ENCODE measurements at places on chromosomes 13 and 19. TPM values are rescaled to one million over a fixed set of nuclear protein-coding genes. Genes with fewer than 3 reads are reported as not detected.

DNA sequence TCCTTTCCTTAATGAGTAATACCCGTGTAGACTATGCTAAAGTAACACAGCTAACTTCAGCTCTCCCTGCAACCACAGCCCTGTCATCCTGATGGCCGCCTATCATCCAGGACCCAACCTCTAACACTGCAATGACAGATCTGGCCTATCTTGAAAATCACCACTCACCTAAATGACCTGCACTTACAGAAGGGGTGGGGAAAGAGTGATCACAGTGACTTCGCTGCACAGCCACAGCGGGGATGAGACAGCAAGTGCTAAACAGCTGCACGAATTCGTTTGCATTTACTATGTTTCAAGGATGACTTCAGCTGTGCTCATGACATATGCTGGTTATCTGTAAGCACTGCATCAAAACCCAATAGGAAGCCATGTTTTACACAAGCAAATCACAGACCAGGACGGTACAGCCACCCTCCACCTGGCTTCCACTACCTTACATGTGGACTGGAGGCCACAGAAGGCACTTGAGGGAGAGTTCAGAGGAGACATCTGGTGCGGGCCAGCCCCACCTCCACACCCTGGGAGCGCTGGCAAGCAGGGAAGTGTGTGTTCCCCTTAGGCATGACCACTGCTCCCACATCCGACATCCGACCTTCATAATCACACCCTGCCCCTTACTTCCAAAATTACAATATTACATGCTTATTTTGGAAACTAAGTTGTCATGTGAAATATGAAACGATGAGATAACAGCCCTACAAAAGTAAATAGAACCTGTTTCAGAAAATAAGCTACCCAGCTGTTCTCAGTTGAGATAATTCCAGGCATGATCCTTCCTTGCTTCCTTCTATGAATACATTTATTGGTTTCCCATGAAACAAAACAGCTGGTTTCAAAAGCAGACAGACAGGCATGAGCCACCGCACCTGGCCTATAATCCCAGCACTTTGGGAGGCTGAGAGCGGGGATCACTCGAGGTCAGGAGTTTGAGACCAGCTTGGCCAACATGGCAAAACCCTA, 95.7 kb downstream of the STK24 start:
- no peak overlapping the region for H3K4me3 ChIP-seq
- no peaks in the 10 kb centered on the region for H3K27me3 ChIP-seq
- peaks cover 15% of the 10 kb centered on the region for H3K36me3 ChIP-seq
- H3K4me1 ChIP-seq = peaks cover 26% of the 10 kb centered on the region

DNA sequence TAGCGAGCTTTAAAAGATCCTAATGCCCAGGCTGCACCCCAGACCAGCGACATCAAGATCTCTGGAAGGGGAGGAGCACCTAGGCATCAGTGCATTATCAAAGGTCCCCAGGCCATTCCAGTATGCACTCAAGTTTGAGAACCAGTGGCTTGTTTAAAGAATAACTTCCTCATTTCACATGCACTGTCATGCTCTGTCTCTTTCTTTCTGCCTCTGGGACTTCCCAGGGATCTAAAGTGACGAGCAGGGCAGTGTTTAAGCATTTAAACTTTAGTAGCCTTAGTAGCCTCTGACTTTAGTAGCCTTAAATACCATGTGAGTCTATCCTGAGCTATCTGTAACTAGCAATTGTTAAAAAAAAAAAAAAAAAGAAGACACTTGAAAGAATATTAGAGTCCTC, 8.9 kb upstream of the FARP1 start:
- DNase-seq = no peak
- H3K27me3 ChIP-seq = no peaks in the 10 kb centered on the region
- peak overlapping the region; percentile 16 for H3K4me3 ChIP-seq

UPF3A gene
- 81.2 TPM for total RNA-seq

DNA sequence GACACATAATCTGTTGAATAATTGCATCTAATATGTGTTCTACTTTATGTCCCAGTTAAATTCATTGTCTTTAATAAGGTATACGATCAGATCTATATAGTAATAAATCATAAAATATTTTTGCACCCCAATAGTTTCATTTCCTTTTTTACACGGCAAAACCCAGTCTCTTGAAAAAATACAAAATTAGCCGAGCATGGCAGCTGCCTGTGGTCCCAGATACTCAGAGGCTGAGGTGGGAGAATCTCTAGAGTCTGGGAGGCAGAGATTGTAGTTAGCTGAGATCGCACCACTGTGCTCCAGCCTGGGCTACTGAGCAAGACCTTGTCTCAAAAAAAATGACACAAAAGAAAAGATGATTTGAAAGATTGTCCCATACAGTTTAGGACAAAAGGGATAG, 52.3 kb upstream of the PARP4 start:
- H3K36me3 ChIP-seq = no peaks in the 10 kb centered on the region
- H3K4me1 ChIP-seq = no peaks in the 10 kb centered on the region
- no peak overlapping the region for H3K27ac ChIP-seq
- H3K4me3 ChIP-seq = no peak overlapping the region
- DNase-seq = no peak

DNA sequence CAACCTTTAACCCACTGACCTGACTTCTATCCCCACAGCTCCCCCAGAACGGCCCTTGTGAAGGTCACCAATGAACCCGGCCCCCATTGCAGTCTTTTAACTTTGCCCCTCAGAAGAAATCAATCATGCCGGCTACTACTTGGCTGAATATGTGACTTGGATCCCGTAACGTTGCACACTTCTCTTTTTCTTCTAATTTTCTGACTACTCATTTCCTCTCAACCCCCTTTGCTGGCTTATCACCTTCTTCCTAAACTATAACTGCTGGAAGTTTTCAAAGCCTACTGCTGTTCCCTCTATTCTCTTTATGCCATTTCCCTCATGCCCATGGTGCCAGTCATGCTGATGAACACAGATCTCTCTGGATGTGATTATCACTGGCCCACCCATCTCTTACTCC, 367.6 kb downstream of the DNAJC15 start:
- H3K4me1 ChIP-seq = no peaks in the 10 kb centered on the region
- H3K27ac ChIP-seq = no peak overlapping the region
- DNase-seq = no peak
- no peak overlapping the region for H3K4me3 ChIP-seq
- no peaks in the 10 kb centered on the region for H3K36me3 ChIP-seq

DNA sequence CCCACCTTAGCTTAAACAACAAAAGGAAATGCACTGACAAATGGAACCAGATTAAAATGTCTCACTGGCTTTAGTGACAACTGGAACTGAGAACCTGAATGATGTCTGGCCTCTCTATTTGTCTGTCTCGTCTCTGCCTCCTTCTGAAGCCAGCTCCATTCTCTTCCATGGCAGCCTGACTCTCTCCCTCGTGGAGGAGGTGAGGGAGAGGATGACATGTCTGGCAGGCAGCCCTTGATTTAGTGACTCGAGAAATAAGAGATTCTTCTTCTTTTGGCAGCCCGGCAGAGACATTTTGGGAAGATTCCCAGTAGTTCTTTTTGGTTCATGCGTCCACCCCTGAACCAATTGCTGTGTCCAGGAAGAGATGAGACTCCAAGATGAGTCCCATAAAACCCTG, 131.7 kb downstream of the KLF5 start:
- no peak overlapping the region for H3K27ac ChIP-seq
- H3K36me3 ChIP-seq = no peaks in the 10 kb centered on the region
- peaks cover 7% of the 10 kb centered on the region for H3K4me1 ChIP-seq
- H3K4me3 ChIP-seq = peak overlapping the region; percentile 2

RGL3 gene
- total RNA-seq = 131 TPM

GRCh38 chr19:42601811-42602443, 7.2 kb upstream of the CEACAM8 start:
- H3K27me3 ChIP-seq = peaks cover 7% of the 10 kb centered on the region
- no peak overlapping the region for H3K4me3 ChIP-seq
- no peak overlapping the region for H3K27ac ChIP-seq
- peak; percentile 87 for DNase-seq
- H3K36me3 ChIP-seq = no peaks in the 10 kb centered on the region

ATCAY gene
- 2.9 TPM for total RNA-seq

CCDC194 gene
- 1.5 TPM for total RNA-seq

GNA15 gene
- total RNA-seq = not detected

DNA sequence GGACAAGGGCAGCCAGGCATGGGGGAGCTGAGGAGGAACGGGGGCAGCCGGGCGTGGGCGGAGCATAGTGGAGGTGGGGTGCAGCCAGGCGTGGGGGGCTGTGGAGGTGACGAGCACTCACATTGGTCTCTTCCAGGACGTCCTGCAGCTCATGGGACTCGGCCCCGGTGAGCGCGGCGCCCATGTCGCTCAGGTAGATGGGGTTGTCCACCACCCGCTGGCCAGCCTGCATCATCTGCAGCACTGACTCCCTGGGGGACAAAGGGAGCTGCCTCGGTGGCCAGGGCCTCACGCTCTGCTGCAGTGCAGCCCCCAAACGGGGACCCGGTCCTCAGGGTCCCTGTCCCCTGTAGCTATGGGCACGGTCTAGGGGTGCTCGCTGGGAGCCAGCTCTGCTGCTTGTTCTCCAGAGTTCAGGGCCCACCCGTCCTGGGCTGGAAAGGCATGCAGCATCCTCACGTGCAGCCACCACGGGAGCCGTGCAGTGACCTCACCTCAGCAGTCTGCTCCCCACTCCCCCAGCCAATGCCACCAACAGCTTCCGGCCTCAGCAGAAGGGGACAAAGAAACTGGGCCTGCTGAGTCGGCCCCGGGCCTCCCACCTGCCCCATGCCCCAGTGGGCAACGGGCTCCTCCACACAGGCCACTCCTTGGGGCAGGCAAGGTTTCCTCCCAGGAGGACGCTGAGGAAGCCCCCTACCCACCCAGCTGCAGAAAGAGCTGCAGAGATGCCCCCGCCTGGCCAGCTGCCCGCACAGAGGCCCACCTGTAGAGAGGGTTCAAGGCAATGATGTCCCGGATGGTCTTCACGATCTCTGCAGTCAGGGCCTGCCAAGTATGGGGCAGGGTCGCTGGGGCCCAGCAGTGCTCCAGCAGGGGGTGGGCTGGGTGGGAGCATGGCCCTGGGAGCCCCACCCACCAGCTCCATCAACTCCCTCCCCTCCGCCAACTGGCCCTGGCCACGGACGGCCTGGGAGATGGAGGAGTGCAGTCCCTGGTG, 12.1 kb downstream of the LONP1 start:
- DNase-seq = no peak
- H3K27ac ChIP-seq = no peak overlapping the region
- H3K4me1 ChIP-seq = no peaks in the 10 kb centered on the region
- peaks cover 71% of the 10 kb centered on the region for H3K36me3 ChIP-seq
- H3K4me3 ChIP-seq = no peak overlapping the region
- H3K27me3 ChIP-seq = no peaks in the 10 kb centered on the region

KCNK6 gene
- total RNA-seq = 8.9 TPM

DNA sequence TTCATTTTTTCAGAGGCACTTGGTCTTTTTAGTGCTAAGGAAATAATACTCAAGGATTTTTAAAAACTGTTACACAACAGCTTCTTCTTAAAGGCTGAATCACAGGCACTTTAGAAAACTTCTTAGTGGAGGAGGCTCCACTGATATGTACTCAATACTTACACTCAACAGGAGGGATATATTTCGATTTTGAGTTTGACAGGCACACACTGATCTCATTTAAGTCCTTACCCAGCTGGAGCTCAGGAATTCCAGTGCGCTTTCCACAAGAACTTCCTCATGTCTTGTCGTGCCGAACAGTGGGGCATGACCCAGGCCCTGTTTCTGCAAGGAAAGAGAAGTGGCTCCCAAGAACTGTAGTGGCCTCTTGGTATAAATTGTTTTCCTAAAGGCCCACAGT, 103.8 kb downstream of the RGCC start:
- DNase-seq = no peak
- peak overlapping the region; percentile 48 for H3K27ac ChIP-seq
- H3K36me3 ChIP-seq = no peaks in the 10 kb centered on the region
- H3K4me1 ChIP-seq = peaks cover 14% of the 10 kb centered on the region
- no peak overlapping the region for H3K4me3 ChIP-seq

GRCh38 chr13:106702505-106702904, 134.6 kb upstream of the ARGLU1 start:
- H3K27ac ChIP-seq = no peak overlapping the region
- H3K36me3 ChIP-seq = no peaks in the 10 kb centered on the region
- no peak for DNase-seq
- peaks cover 7% of the 10 kb centered on the region for H3K4me1 ChIP-seq
- no peaks in the 10 kb centered on the region for H3K27me3 ChIP-seq
- H3K4me3 ChIP-seq = no peak overlapping the region

DNA sequence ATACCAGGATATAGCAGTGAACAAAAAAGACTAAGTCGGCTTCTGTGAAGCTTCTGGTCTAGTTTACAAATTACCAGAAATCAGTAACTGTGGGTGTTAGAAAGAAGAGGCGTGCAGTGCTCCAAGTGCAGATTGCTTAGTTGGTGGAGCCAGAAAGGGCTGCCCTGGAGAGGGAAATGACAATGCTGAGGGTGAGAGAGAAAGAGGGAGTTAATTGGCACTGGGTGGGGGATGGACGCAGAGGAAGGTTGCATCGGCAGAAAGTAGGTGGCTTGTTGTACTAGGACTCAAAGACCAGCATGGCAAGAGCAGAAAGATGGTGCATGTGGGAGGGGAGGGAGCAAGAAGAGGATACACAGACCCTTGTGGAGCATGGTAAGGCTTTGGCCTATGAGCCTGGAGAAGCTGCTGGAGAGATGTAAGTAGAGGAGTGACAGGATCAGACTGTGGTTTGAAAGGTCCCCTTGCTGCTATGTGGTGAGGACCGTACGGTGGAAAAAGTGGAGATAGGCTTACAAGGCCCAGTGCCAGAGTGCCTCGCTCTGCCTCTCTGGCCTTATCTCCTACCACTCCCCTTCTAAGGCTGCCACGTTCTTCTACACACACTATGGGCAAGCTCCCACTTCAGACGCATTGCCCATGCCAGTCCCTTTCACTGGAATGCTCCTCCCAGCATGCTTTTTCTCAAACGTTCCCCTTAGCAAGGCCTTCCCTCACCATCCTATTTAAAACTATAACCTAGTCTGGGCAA, 13.5 kb downstream of the SMG9 start:
- H3K4me1 ChIP-seq = peaks cover 15% of the 10 kb centered on the region
- no peaks in the 10 kb centered on the region for H3K27me3 ChIP-seq
- peaks cover 78% of the 10 kb centered on the region for H3K36me3 ChIP-seq
- DNase-seq = no peak
- no peak overlapping the region for H3K27ac ChIP-seq

IRGC gene
- total RNA-seq = not detected

ZNF91 gene
- total RNA-seq = 66.9 TPM

RFPL4A gene
- total RNA-seq = not detected

ZNF253 gene
- total RNA-seq = 51.6 TPM

DNA sequence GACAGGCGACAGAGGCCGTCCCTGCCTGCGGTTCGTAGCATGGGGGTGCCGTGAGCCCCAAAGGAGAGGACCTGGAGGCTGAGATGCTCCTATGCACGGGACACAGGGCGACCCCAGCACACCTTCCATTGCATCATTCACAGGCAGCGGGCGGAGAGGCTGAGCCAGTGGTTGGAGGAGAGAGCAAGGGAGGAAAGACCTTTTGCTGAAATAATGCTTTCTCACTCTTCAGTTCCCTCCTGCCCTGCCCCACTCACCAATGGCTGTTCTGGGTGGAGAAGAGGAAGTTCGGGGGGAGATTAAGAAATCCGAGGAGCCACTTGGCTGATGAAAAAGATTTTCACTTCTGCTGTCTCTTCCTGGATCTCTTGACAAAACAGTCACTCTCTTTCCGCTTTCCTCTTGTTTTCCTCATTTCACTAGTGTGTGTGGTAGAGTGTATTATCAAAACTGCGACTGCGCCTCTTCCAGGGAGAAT, at the start of gene NLRP12:
NLRP12 (minus strand) TSS at position 181 of the 478 bp plus-strand sequence; CDS start at position 41, 140 bp downstream.
- H3K4me1 ChIP-seq = no peaks in the 10 kb centered on the region
- H3K27me3 ChIP-seq = no peaks in the 10 kb centered on the region
- H3K4me3 ChIP-seq = no peak within 1 kb of the TSS
- no peak within 1 kb of the TSS for H3K27ac ChIP-seq
- H3K36me3 ChIP-seq = no peaks in the 10 kb centered on the region
- DNase-seq = no peak

All from endodermal cell (in vitro differentiated cells).